ENCODE measurements at places on chromosomes 2 and 18. TPM values are rescaled to one million over a fixed set of nuclear protein-coding genes. Genes with fewer than 3 reads are reported as not detected.

The YES1 gene
- total RNA-seq: 55.5 TPM

DNA sequence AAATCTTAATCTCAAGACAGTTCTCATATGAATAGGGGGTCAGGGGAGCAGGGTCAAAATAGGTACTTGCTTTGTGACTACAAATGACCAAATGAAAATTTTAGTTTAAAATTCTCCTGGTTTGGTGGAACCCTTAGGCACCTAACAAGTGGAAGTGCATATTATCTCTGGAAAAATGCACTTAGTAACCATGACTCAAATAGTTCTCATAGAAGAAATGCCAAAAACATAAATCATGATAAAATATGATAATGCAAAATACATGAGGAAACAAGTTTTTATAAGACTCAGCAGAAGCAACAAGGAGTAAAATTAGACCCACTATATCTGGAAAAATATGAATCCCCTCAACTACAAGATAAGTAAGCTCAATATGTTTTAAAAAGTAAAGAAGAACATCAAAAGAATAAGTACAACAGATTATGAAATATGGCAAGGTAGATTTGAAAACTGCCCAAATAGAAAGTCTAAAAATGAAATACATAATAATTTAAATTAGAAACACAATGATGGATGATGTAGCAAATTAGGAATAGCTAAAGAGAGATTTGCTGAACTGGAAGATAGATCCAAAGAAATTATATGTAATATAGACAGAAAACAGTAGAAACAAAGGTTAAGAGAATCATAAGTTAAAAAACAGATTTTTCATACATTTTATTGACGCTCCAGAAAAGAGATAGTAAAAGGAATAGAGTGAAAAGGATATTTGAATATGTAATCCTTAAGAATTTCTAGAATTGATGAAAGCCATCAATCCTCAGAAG lies 308.3 kb downstream of the SETBP1 start:
- no peak for DNase-seq

- no peak for DNase-seq
Measured at GRCh38 chr2:8456151-8457091, 225.4 kb upstream of the ID2 start.

The TDRD15 gene
- total RNA-seq: 0.04 TPM

The TMEM182 gene
- 8.1 TPM for total RNA-seq

GRCh38 chr2:161159456-161160225 lies 587 bp upstream of the TANK start:
- DNase-seq: no peak

The CRYGC gene
- total RNA-seq: not detected

GRCh38 chr2:225117051-225117716 lies 74.9 kb upstream of the DOCK10 start:
- DNase-seq: no peak

DNA sequence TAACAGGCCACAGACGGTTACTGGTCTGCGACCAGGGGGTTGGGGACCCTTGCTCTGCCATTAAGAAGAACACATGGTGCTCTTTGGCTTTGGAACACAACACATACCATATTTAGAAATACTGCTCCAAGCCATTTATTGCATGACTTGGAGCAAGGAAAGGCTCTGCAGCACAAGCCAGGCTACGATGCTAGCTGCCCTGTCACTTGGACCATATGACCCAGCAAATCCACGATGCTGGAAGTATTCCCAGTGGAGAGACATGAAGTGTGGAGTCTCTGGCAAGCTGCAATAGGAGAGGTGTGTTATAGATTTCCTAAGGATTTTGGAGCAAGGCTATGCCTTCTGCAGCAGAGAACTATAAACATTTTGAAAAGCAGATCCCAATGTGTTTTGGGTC lies 171.2 kb downstream of the HAUS1 start:
- DNase-seq: no peak

Measured in progenitor cell of endocrine pancreas (in vitro differentiated cells).